NCI-H69 (cell line): ENCODE measurements at places on chromosomes 3 and 15.

DNA sequence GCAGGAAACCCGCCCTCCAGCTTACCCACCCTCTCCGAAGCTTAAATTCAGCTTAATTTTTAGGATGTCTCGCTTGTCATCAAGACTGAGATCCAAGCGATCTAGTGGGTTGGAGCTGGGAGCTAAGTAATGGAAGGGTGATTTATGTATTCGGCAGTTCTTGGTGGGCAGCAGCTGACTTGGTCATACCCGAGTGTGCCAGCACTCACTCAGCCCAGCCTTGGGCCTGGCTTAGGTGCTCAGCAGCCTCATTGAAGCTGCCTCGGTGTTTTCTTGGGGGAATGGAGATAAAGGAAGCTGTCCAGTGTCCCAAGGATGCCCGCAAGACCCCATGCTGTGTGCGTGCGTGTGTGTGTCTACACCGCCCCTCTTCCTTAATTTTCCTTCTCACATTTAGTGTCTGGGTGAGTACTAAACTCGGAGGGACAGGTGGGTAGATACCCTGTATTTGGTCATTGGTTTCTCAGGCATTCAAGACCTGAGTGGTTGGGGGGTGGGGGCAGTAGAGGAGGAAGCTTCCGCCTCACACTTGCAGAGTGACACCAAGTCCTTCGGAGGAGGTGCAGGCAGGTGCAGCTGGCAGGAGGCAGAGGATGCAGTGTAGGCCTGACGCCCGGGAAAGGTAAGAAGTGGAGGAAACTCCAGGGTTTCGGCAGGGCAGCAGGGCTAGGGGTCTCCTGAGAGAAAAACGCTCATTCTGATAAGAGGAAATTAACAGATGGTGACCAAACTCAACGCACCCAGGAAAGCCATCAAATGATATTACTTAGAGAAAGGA, 92.8 kb downstream of the PCSK6 start:
- no peak for DNase-seq

DNA sequence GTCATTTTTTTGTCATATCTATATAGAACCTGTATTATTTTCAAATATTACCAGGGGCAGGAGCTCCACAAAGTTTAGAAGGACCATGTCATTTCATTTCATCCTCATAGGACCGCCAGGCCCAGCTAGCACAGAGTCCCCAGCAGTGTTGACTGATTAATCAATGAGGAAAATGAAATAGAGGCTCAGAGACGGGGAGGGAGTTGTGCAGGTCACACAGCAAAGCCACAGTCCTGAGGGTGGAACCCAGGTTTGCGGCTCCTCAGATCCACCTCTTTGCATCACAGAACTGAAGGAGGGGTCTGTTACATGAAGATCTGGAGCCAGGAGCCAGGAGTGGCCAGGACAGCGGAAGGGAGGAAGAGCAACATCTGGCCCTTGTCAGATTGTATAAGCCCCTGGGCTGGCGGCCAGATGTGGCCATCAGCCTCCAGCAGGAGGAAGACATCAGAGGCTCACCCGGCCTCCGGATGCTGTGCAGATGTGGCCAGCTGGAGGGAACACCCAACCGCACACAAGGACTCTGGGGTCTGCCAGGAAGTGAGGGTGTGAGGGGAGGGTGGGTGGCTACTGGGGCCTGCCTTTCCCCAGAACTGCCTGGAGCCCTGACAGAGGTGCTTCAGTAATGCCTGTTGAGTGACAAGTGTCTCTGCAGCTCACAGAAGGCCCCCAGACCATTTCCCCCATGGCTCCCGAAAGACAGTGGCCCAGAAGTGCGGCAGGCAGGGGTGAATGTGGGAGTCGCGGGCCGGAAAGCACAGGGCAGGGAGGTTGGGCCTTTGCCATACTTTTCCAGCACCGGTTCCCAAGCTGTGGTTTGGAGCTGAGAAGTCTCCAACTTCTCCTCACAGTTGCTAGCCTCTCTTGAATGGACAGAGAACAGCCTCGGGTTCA, 21.3 kb downstream of the EFCC1 start:
- DNase-seq, result no peak

GRCh38 chr3:120140098-120140742, 46.0 kb upstream of the GSK3B start:
- DNase-seq, result no peak

DNA sequence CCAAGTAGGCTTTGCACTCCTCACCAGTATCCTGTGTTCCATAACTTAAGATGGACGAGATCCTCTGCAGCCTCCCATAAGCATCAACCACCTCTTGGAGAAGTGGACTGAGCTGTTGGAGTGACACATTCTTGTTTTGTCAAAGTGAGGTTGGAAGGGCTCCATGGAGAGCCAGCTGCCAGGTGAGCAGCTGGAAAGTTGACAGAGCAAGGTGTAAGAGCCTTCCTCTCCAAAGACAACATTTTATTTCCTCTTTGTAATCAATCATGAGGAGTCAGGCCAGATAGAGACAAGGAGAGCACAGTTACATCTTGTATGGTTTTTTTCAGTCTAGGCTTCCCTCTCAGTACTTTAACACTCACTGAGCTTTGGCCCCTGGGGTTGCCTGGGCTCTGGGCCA, 5.1 kb downstream of the ABI3BP start:
- no peak for DNase-seq

GRCh38 chr15:59159210-59159609, 47.4 kb upstream of the LDHAL6B start:
- no peak for DNase-seq

DNA sequence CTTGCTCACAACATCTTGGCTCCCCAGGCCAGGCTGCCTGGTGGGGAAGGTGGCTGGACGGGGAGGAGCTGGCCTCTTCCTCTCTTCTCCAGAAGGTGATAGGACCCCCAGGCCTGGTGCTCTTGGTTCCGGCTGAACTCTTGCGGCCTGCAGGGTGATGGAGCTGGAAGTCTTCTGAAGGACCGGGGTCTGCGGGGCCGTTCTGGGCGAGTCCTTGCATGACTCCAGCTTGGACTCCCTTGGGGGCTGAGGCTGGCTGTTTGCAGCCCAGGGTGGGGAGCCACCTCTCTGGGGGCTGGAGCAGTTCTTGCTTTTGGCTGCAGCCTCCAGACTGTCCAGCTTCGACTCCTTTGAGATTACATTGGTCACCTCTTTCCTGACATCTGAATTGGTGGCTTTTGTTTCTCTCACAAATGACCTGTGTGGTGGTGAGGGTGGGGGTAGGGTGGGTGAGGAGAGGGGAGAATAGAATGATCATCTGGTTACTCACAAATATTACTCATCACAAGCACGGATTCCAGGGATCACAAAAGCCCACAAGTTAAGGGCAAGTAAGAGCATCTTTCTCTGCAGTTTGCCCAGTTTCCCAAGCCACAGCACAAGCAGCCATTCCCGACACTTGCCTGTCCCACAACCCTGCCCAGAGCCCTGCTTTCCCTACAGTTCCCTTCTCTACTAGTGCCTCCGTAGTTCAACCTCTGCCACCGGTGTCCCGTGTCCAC, 149.1 kb upstream of the HACD2 start:
- no peak for DNase-seq

- peak; percentile 33 for DNase-seq
Observed at GRCh38 chr15:36594556-36595090, 15.2 kb downstream of the CDIN1 start.

- no peak for DNase-seq
Observed at GRCh38 chr15:89878323-89878722, 15.5 kb downstream of the AP3S2 start.

DNA sequence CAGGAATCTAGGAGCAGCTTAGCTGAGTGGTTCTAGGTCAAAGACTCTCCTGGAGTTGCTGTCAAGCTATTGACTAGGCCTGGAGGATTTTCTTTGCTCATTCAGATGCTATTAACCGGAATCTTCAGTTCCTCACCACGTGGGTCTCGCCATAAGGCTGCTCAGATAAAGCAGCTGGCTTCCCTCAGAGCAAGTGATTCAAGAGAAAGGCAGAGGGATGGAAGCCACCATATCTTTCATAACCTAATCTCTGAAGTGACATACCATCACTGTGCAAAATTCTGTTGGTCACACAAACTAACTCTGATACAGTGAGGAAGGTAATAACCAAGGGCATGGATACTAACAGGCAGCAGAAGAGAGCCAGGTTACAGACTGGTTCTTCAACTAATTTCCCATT, 72.7 kb upstream of the FLNB start:
- DNase-seq, result no peak

GRCh38 chr3:131454501-131454900, 48.3 kb downstream of the MRPL3 start:
- DNase-seq, result no peak

- DNase-seq, result peak; percentile 51
Observed at GRCh38 chr15:36390491-36390890, 188.9 kb upstream of the CDIN1 start.

GRCh38 chr15:29140475-29141307, 128.9 kb downstream of the NSMCE3 start:
- peak; percentile 94 for DNase-seq

- peak; percentile 28 for DNase-seq
Observed at GRCh38 chr3:125212091-125212508, 448 bp downstream of the SLC12A8 start.
